Spleen (tissue), 13 donors: ENCODE measurements at places on chromosomes 6 and 20. TPM values are rescaled to one million over a fixed set of nuclear protein-coding genes. Genes with fewer than 3 reads are reported as not detected.

CYP21A2 gene
- 7.2 TPM for total RNA-seq

HLA-C gene
- total RNA-seq, result 2,036 TPM

PARD6B gene
- total RNA-seq, result 4.3 TPM

HSPA12B gene
- total RNA-seq, result 29.9 TPM

SLC17A1 gene
- not detected for total RNA-seq

BNIP5 gene
- total RNA-seq, result not detected

MOXD1 gene
- 10.2 TPM for total RNA-seq

TJAP1 gene
- total RNA-seq, result 37.7 TPM

EYA4 gene
- 1.3 TPM for total RNA-seq

BPI gene
- 23.6 TPM for total RNA-seq
